ENCODE measurements at places on chromosomes 4 and X. TPM values are rescaled to one million over a fixed set of nuclear protein-coding genes. Genes with fewer than 3 reads are reported as not detected.

SYNPO2 gene
- polyA plus RNA-seq: 81.2 TPM

TMEM144 gene
- 93.1 TPM for polyA plus RNA-seq

DNA sequence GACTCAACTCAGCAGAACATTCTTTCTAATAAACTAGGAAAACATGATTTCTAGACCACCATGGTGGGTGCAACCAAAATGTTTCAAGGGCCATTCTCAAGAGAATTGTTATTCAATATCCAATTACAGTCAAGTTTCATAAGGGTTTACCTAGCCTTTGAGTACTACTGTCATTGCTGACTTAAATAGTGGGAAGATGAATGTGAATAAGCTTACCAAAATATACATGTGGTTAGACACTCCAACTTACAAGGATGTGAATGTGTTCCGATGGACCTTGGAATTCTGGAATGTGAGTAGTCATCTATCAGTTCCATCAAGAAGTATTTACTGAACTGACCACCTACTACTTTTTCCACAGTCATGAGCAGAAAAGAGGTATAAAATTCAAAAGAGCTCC lies 16.9 kb downstream of the SH3RF1 start:
- no peaks in the 10 kb centered on the region for H3K36me3 ChIP-seq
- H3K4me3 ChIP-seq: no peak overlapping the region
- peaks cover 60% of the 10 kb centered on the region for H3K4me1 ChIP-seq
- DNase-seq: no peak
- no peaks in the 10 kb centered on the region for H3K27me3 ChIP-seq
- peak overlapping the region; percentile 99 for H3K27ac ChIP-seq

GRCh38 chr4:86895692-86896488 lies 3.7 kb upstream of the C4orf36 start:
- H3K27me3 ChIP-seq: no peaks in the 10 kb centered on the region
- no peak overlapping the region for H3K4me3 ChIP-seq
- peak; percentile 39 for DNase-seq
- H3K27ac ChIP-seq: no peak overlapping the region
- H3K4me1 ChIP-seq: no peaks in the 10 kb centered on the region
- no peaks in the 10 kb centered on the region for H3K36me3 ChIP-seq

DNA sequence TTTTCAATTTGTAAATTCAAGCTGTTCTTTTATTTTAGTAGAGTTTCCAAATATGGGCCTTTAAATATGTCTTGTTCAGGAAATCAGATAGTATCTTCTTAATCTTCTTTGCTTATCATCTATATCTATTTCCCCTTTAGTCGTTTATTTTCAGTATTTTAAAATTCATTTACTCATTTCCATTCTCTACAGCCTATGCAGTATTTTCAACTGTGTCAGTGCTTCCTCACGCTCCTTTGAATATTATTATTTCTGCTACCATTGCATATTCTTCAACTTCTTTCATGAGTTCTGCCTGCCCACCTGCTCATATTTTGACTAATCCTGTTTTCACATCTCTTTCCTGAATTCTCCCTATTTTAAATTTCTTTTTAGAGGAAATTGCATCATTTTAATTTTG lies 185.4 kb downstream of the DKK2 start:
- H3K27me3 ChIP-seq: no peaks in the 10 kb centered on the region
- no peak overlapping the region for H3K4me3 ChIP-seq
- H3K4me1 ChIP-seq: no peaks in the 10 kb centered on the region
- no peaks in the 10 kb centered on the region for H3K36me3 ChIP-seq
- no peak overlapping the region for H3K27ac ChIP-seq

PROM1 gene
- polyA plus RNA-seq: 22.5 TPM

GRCh38 chr4:161856711-161857326 lies 307.0 kb downstream of the FSTL5 start:
- no peak for DNase-seq
- no peaks in the 10 kb centered on the region for H3K4me1 ChIP-seq
- H3K27me3 ChIP-seq: no peaks in the 10 kb centered on the region
- no peak overlapping the region for H3K27ac ChIP-seq

DNA sequence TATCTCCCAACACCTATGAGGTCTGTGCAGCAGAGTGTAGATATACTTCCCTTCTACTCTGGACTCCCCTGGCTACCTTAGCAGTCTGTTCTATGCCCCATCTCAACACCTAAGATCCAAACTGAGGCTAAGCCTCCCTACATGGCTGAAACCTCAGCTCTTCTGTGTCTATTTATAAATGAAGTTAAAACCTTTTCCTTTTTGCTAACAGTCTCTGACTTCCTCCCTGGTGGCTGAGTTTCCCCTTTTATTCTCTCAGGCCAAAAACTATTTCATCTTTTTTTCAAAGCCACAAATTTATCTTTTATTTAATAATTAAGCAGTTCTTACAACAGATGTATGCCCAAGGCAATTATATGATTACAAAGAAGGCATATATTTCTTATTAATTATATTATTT lies 111.8 kb upstream of the STIM2 start:
- no peaks in the 10 kb centered on the region for H3K27me3 ChIP-seq
- no peak for DNase-seq
- no peak overlapping the region for H3K4me3 ChIP-seq
- peaks cover 8% of the 10 kb centered on the region for H3K36me3 ChIP-seq

DNA sequence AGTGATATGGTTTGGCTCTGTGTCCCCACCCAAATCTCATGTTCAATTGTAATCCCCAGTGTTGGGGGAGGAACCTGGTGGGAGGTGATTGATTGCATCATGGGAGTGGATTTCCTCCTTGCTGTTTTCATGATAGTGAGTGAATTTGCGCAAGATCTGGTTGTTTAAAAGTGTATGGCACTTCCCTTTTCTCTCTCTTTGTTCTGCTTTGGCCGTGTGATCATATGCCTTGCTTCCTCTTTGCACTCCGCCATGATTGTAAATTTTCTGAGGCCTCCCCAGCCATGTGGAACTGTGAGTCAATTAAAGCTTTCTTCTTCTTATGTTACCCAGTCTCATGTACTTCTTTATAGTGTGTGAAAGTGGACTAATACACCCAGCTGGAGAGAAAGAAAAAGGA lies 113.0 kb upstream of the AADAT start:
- H3K4me3 ChIP-seq: no peak overlapping the region
- no peak overlapping the region for H3K27ac ChIP-seq
- H3K4me1 ChIP-seq: no peaks in the 10 kb centered on the region
- H3K36me3 ChIP-seq: no peaks in the 10 kb centered on the region
- H3K27me3 ChIP-seq: no peaks in the 10 kb centered on the region
- no peak for DNase-seq

- DNase-seq: no peak
- H3K4me3 ChIP-seq: peak overlapping the region; percentile 83
- H3K27ac ChIP-seq: peak overlapping the region; percentile 61
- H3K4me1 ChIP-seq: peaks cover 23% of the 10 kb centered on the region
- H3K27me3 ChIP-seq: no peaks in the 10 kb centered on the region
- no peaks in the 10 kb centered on the region for H3K36me3 ChIP-seq
Measured at GRCh38 chr4:110195561-110196205, 2.7 kb downstream of the ELOVL6 start.

TREX2 gene
- 0.30 TPM for polyA plus RNA-seq

DNA sequence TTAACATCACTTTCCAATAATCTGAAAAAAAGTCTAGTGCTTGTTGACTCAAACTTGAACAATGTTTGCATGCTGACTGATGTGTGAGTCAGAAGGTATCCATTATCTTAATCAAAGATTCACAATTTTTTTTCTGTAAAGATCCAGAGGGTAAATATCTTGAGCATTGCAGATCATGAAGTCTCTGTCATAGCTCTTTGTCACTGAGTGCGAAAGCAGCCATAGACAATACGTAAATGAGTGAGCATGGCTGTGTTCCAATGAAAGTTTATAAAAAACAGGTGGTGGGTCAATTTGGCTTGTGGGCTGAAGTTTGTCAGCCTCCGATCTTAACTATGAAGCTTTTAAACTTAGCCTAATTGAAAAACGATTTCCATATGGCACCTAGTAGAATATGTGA lies 37.7 kb downstream of the NHS start:
- no peak overlapping the region for H3K27ac ChIP-seq
- H3K36me3 ChIP-seq: no peaks in the 10 kb centered on the region
- H3K27me3 ChIP-seq: no peaks in the 10 kb centered on the region

DNA sequence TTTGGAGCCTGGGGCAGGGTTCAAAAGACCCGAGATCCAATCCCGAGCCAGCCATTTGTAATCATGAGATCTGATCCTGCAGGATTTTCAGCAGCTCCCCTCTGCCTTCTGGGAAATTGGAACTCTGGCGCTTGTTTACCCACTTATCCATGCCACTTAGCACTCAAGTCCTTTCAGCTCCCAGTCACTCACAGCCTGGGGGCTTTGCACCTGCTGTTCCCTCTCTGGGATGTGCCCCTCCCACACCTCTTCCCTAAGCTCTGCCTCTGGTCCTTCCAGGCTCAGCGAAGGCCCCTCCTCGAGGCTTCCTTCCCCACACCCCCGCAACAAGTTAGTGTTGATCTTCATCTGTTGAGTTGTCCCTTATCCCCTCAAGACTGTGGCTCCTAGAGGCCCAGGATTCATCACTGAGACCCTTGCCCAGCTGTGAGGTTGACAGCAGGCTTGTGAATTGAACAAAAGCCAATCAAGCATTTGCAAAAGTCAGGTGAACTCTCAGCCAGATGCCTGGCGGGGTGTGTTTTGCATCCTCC lies 99.1 kb upstream of the AFAP1 start:
- no peak for DNase-seq
- no peaks in the 10 kb centered on the region for H3K36me3 ChIP-seq
- no peak overlapping the region for H3K4me3 ChIP-seq
- H3K27ac ChIP-seq: no peak overlapping the region
- peaks cover 4% of the 10 kb centered on the region for H3K27me3 ChIP-seq

DNA sequence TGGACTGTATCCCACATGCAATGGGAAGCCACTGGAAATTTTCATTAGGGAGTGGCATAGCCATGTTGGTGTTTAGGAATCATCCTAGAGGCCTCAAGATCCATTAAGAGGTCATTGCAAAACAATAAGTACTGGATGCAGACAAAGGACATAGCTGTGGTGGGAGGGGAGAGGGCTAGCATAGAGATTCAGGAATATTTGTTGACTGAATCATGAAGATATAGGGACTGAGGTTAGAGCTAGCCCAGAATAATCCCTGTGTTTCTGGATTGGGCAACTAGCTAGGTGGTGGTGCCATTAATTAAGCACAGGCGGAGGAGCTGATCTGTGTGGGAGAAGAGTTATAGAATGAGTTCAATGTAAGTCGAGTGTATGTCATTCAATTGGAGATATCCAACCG lies 135.0 kb downstream of the RAB28 start:
- no peak overlapping the region for H3K4me3 ChIP-seq
- H3K27ac ChIP-seq: no peak overlapping the region
- H3K36me3 ChIP-seq: no peaks in the 10 kb centered on the region

- DNase-seq: no peak
- no peaks in the 10 kb centered on the region for H3K36me3 ChIP-seq
- H3K4me3 ChIP-seq: no peak overlapping the region
- no peaks in the 10 kb centered on the region for H3K27me3 ChIP-seq
- H3K27ac ChIP-seq: no peak overlapping the region
Measured at GRCh38 chr4:182177166-182177565, 66.0 kb upstream of the TENM3 start.

MRFAP1L1 gene
- 64.1 TPM for polyA plus RNA-seq

GRCh38 chr4:165201806-165202205 lies 5.6 kb upstream of the KLHL2 start:
- DNase-seq: no peak
- H3K27ac ChIP-seq: no peak overlapping the region
- no peaks in the 10 kb centered on the region for H3K27me3 ChIP-seq
- no peaks in the 10 kb centered on the region for H3K36me3 ChIP-seq

DNA sequence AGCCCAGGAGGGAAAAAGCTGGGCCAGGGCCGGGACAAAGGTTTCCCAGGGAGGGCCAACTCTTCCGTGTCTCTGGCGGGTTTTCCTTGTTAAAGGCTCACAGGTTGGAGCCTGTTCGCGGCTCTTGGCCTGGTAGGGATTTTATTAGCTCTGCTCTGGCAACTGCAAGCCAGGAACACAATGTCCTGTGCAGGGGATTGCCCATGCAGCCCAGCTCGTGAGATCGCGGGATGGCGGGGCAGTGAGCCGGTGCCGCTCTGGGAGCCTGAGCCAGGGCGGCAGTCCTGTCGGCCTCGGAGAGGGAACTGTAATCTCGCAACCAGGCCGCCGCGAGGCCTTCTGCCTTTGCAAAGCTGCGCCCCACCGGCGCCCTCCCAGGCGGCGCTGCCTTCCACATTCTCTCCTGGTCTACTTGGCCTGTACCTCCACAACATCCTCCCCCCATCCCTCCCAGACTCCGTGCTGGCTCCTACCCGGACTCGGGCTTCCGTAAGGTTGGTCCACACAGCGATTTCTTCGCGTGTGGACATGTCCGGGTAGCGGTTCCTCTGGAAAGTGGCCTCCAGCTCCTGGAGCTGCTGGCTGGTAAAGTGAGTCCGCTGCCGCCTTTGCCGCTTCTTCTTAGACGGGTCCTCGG lies 2.1 kb downstream of the PITX2 start:
- peaks cover 88% of the 10 kb centered on the region for H3K27me3 ChIP-seq
- H3K27ac ChIP-seq: peak overlapping the region; percentile 70
- peak; percentile 81 for DNase-seq

- peak overlapping the region; percentile 100 for H3K27ac ChIP-seq
- H3K27me3 ChIP-seq: no peaks in the 10 kb centered on the region
- peaks cover 1% of the 10 kb centered on the region for H3K4me1 ChIP-seq
Measured at GRCh38 chr4:15001248-15001868, 923 bp upstream of the CPEB2 start.

GAGE12J gene
- polyA plus RNA-seq: not detected

GRCh38 chr4:165440415-165441158 lies 61.8 kb downstream of the CPE start:
- DNase-seq: peak; percentile 2
- H3K27ac ChIP-seq: no peak overlapping the region
- no peaks in the 10 kb centered on the region for H3K27me3 ChIP-seq

GRCh38 chr4:91924625-91925024 lies 379.1 kb upstream of the GRID2 start:
- H3K27ac ChIP-seq: no peak overlapping the region
- no peak overlapping the region for H3K4me3 ChIP-seq
- no peaks in the 10 kb centered on the region for H3K4me1 ChIP-seq
- no peak for DNase-seq

- no peaks in the 10 kb centered on the region for H3K36me3 ChIP-seq
- no peaks in the 10 kb centered on the region for H3K4me1 ChIP-seq
- no peaks in the 10 kb centered on the region for H3K27me3 ChIP-seq
- no peak for DNase-seq
- H3K27ac ChIP-seq: no peak overlapping the region
- no peak overlapping the region for H3K4me3 ChIP-seq
Measured at GRCh38 chrX:40483502-40483901, 97.3 kb upstream of the ATP6AP2 start.

RAB39B gene
- 1.6 TPM for polyA plus RNA-seq

- peaks cover 6% of the 10 kb centered on the region for H3K4me1 ChIP-seq
- H3K27ac ChIP-seq: peak overlapping the region; percentile 59
- no peak overlapping the region for H3K4me3 ChIP-seq
- no peaks in the 10 kb centered on the region for H3K27me3 ChIP-seq
- DNase-seq: no peak
Measured at GRCh38 chrX:109831326-109831985, 98.4 kb upstream of the ACSL4 start.

All from large intestine (tissue), 12 donors.